Stimulated activated CD8-positive, alpha-beta memory T cell treated with anti-CD3 and anti-CD28 coated beads, Interleukin-7, amount 100 ng/mL, for 24 hours (primary cell): ENCODE measurements at places on chromosomes 1 and 21.

- no peak for DNase-seq
These were observed 38.9 kb upstream of the ZBTB18 start for GRCh38 chr1:244012202-244012601.

- no peak for DNase-seq
These were observed 18.1 kb downstream of the ADAM30 start for GRCh38 chr1:119878171-119878570.

DNA sequence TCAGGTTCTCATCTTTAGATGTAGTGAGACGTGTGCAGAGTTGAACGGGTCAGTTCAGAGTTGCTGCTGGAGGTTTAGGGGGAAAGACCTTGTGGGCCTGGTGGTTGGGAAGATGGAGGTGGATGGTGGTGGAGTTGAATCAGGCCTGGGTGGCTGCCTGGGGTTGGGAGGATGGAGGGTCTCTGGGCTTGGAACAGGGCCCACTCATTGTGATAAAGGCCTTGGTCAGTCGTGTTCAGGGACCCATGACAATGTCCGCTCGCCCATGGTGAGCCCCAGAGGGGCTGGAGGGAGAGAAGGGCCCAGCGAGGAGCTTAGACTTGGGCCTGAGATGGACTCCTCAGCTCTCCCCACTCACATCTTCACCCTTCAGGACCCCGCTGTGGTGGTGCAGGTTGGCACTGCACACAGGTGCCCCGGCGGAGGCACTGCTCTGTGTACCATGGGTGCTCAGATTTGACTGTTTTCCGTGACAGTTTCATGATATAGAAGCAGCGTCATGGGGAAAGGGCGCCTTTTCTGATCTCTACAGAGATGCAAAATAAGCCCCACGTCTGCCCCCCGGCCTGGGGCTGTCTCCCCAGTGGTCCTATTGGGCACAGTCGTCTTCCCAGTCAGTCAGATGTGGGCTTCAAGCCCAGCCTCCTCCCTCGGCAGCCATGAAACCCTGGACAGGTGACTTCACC, 39.2 kb downstream of the DISP3 start:
- DNase-seq, result no peak

DNA sequence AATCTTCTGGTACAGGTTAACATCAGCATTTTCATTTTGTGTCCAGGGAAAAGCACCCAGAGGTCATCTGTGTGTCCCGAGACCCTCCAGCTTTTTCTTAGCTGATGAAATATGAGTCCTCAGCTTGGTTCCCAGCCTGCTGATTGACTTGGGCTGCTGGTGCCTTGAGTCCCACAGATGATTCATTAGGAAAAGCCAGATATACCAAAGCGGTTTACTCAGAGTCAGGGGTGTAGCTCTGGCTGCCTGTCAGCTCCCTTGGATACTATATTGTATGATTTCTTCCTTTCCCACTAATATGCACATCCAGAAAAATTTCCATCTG, 43.7 kb upstream of the MAB21L3 start:
- no peak for DNase-seq

- no peak for DNase-seq
These were observed 21.2 kb downstream of the ZNF697 start for GRCh38 chr1:119626841-119627240.

DNA sequence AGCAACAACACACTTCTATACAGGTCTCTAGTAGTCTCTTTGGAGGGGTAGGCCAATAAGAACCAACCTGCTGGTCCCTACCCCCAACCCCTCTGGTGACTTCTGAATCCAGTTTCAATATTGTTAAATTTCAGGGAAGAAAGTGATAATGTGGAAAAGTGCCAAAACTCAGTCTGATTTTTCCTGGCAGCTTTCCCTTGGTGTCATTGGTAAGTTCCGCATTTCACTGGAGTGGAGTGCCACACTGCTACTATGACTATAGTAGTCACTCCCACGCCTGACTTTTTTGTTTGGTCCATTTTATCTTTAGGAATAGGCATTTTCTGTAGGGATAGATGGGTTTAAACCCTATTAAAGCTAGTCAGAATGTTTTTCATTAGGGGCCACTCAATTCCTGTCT, 5.7 kb upstream of the ARID1A start:
- no peak for DNase-seq

DNA sequence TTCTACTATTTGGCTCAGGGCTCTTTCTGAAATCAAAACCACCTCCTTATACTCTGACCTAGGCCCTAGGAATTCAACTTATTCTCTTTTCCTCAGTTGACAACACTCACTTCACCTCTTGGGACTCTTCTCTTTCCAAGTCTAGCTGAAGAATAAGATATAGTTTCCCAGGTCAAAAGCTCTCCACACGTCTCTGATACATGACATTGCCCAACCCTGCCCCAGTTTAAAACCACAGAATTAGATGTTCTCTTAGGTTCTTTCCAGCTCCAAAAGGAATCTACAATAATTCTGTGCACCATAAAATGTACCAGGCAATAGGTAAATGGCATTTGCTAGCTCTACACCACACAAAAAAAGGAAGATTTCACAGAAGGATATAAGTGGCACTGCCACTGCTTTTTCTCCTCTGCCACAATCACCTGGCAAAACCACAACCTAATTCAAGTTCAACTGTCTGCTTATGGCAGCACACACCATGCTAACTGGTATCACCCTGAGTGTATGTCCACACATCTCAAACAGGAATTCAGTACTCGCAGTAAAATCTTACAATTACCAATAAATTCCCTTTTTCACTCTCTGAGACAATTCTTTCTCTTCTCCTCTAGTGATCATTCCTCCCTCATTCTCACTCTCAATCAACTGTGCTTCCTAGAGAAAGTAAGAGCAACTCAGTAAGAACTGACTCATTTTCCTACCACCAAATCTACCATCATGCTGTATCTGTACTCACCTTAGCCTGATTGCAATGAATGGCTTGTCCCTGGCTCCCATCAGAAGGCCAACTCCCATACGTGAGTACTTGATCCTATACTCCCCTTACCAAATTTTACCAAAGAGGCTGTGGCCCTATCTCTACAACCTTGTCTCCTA, 27.3 kb downstream of the ZBTB8OS start:
- DNase-seq, result no peak

GRCh38 chr1:85606414-85606800, 25.8 kb downstream of the CCN1 start:
- no peak for DNase-seq
